ENCODE measurements at places on chromosomes 5 and 9.

GRCh38 chr5:5014586-5015235, 125.4 kb upstream of the ADAMTS16 start:
- DNase-seq = no peak

- DNase-seq = no peak
Observed at GRCh38 chr5:115463983-115464382, 80.6 kb downstream of the FEM1C start.

DNA sequence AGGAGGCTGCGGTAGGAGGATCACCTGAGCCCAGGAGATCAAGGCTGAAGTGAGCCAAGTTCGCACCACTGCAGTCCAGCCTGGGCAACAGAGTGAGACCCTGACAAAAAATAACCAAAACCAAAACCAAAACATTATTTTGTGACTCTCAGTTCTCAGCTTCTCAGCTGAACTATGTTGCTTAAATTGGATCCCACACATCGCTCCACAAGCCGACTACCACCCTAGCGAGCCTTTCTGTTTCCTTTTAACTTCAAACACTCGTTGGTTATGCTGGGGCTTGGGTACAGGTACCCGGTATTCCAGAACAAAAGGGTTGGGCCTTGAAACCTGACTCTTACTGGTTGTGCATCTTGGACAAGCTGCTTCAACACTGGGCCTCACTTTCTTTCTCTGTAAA, 3.8 kb upstream of the PTGS1 start:
- DNase-seq = no peak

GRCh38 chr9:28050941-28051340, 477.7 kb upstream of the C9orf72 start:
- no peak for DNase-seq

GRCh38 chr5:77120086-77120485, 33.0 kb upstream of the ZBED3 start:
- no peak for DNase-seq

DNA sequence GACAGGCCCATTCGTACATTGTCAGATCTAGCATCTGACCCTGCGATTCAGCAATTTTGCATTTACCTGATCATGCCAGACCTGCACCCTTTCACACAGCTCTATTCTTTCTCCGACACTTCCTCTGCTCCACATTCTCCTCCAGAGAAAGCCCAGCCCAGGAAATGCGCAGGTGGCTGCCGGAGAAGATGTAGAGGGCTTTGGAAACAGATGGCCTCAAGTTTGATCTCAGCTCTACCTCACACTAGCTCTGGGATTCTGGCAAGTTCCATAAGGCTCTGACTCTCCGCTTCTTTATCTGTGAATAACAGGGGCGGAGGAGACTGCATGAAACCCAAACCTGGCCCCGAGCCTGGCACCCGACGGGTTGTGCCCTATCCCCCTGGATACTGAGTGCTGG, 61.5 kb downstream of the GABBR2 start:
- no peak for DNase-seq

DNA sequence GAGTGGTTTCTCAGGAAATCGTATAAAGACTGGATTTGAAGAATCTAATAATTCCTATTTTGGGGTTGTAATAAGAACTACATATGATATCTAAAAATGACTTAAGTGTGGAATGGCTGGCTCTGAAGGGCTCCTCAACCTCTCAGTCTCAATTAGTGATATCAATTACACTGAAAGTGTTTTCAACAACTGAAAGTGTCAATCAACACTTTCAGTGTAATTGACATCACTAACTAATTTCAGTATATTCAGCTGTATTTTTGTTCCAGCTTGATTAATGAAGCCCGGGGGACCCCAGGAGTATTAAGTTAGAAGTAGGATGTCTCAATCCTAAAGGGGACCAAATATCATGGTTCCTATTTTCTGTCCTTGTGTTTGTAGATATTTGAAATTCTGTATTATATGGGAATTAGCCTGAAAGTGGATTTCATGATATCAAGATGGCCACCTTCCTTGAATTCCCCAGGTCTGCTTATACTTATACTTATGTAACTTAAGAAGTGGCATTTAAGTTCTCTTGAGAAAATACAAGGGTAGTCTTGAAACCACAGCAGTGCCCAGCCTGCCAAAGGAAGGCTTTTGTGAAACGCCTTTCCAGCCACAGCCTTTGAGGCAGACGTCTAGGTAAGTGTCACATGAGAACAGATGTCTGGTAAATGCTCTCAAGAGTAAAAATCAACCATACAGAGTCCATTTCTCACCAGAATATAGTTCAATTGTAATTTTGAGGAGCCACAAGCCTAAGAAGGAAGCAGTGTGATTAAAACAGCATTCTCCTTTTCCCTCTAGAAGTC, 4.6 kb downstream of the BASP1 start:
- no peak for DNase-seq

GRCh38 chr5:162939991-162940390, 497.4 kb upstream of the CCNG1 start:
- no peak for DNase-seq

GRCh38 chr9:120324996-120325642, 254.8 kb downstream of the CDK5RAP2 start:
- no peak for DNase-seq

GRCh38 chr9:136218673-136219072, 13.7 kb upstream of the LHX3 start:
- no peak for DNase-seq

GRCh38 chr5:140259500-140259899, 43.4 kb downstream of the PFDN1 start:
- no peak for DNase-seq

- DNase-seq = no peak
Observed at GRCh38 chr5:143992496-143992895, 178.0 kb downstream of the YIPF5 start.

GRCh38 chr5:41747708-41748107, 122.5 kb downstream of the OXCT1 start:
- DNase-seq = no peak

- DNase-seq = no peak
Observed at GRCh38 chr5:131228646-131229045, 35.2 kb upstream of the CDC42SE2 start.

DNA sequence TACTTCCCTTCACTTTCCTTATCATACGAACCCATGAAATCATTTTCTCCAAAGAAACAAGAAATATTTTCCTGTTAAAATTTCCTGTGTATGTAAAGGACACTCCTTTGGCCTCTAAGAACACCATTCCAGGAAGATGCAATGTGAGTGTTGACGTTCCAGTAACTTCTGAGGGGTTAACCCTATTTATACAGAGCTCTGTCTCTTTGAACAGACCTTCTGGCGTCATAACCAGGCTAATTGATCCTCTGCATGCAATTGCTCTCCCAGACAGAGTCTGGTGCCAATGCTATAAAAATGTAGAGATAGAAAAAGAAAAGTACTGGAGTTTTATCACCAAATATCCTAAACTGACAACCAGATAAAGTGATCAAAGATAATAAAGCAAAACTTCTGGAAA, 218.5 kb downstream of the TLE1 start:
- no peak for DNase-seq

- DNase-seq = no peak
Observed at GRCh38 chr9:105535920-105536668, 21.8 kb upstream of the FKTN start.

- no peak for DNase-seq
Observed at GRCh38 chr9:131809941-131810344, 70.1 kb upstream of the RAPGEF1 start.

DNA sequence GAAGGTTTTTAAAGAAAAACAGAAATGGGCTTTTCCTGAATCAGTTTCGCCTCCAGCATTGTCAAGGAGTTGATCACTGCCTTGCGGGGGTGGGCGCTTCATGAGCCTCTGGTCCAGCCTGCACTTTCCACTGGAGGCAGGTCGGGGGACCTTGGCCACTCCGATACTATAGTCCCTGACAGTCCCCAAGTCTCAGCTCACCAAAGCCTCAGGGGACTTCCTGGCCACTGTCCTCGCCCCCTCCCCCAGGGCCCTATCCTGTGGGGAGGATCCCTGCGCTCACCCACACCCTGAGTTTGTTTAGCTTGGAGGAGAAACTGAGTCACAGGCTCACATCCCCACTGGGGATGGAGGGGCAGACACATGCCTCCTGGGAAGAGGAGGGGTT, 1.4 kb downstream of the SLC6A19 start:
- DNase-seq = no peak

- DNase-seq = no peak
Observed at GRCh38 chr9:87324613-87325194, 173.0 kb upstream of the DAPK1 start.

DNA sequence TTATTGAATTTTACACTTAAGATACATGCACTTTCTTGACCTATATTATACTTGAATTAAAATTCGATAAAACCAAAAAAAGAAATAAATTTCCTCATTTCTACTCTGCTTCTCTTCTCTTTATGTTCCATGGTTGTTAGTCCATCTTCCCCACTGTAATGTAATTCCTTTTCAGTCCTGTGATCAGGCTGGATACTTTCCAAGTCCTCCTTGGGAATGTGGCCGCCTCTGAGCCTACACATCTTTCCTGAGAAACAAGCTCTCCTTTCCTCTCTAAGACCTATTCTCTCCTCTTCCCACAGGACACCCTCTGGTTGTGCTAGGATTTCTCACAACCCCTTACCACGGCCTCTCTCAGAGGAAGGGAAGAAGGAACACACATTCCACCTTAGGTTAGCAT, 285.1 kb downstream of the DNAH5 start:
- no peak for DNase-seq

DNA sequence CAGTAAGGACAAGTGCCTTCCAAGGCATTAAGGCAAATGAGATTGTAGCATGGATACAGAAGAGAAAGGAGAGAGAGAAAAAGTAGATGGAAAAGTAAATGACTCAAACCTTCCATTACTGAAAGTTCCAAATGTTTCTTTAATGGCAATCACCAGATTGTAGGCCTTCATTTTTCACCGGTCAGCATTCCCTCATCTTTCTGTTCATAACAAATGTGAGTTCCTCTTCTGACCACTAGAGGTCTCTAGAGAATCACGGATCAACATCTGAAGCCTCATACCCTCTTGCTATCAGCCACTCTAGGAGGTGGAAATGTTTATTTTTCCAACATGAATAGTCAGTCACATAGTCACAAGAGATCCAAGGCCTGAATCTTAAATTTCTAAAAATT, 73.6 kb upstream of the RPS23 start:
- DNase-seq = no peak

DNA sequence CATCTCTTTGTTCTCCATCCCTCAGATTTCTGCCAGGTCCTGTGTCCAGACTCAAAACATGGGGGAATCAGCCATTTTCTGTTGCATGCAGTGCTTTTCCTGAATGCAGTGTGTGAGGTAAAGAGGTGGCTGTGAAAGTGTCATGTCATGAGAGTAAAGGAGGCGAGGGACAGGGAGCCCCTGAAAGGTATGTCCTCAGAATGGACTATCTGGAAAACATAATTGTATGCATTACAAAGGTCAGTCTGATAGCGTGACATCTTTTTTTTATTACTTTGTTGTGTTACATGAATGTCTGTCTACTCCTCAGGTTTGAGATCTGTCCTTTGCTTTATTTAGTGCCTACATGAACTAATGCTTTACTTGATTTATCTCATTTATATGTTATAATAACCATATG, 239.1 kb downstream of the MAN2A1 start:
- no peak for DNase-seq

GRCh38 chr5:97601651-97602050, 418.6 kb upstream of the RIOK2 start:
- no peak for DNase-seq

- no peak for DNase-seq
Observed at GRCh38 chr9:7058473-7058872, 300.7 kb downstream of the KDM4C start.

DNA sequence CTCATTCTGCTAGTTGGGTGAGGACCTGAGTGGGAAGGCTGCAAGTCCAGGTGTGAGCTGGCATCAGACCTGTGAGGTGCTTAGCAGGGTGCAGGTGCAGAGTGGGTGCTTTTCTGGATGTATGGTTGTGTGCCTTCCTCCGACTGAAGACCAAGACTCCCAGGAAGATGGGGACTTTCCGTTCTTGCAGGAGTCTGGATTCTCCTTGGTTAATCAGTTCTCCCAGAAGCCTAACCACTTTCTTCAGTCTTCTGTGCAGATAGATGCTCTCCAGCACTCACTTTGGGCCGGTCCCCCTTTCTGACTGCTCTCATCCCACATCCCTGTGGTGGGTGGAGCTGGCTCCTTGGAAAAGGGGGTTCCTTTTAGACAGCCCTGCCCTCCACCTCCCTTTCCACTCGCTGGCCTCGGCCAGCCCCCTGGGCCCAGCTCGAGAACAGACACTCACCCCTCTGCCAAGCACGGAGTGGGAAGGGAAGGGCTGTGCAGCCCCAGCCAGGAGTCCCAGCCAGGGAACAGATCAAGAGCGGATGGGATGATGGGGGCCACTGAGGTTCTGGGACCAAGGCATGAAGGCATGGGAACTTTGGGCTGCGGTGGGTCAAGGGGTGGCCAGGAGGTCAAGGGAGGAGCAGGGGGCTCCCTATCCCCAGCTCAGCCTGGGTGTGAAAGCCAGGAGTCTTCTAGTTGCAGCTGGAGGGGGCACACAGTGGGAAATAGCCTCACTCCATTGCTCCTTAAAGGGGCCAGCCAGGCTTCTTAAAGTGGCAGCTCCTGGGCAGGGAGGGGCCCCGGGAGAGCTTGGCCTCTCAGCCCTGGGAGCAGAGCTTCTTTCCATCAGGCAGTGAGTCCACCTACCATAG, 62.4 kb downstream of the FGF18 start:
- no peak for DNase-seq

- DNase-seq = no peak
Observed at GRCh38 chr9:97459326-97459725, 42.1 kb upstream of the TMOD1 start.

GRCh38 chr9:99054581-99054980, 50.3 kb upstream of the TGFBR1 start:
- no peak for DNase-seq

GRCh38 chr9:106752581-106752980, 110.4 kb upstream of the ZNF462 start:
- DNase-seq = no peak

GRCh38 chr5:127865273-127865672, 162.1 kb downstream of the CCDC192 start:
- no peak for DNase-seq

DNA sequence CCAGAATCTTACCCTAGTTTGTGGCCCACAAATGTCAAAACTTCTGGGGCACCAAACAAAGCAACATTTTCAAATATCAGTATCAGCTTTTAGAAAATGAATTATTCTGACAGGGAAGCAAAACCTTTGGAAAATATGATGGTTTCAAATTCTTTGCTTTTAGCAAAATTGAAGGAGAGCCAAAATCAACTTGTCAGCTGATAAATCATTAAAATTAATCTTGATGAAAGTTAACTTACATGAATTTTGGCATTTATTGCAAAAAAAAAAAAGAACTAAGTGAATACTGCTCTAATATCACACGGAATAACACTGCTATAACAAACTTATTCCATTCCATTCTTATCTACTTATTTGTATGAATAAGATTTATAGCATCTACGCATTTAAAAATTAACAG, 158.1 kb upstream of the TARS1 start:
- no peak for DNase-seq

DNA sequence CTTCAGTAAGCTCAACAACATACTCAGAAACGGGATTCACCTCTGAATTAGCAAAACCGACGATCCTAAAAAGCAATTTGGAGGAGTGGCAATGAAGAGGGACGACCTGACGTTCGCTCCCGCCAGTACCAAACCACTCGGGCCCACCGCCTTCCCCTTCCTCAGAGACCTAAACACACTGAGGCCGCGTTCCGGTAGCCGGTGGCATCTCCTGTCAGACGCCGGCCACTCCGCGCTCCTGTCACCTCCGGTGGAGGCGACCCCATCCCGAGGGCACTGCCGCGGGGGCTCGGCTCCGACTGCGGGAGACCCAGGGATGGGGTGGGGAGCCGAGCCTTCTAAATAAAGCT, 617 bp downstream of the PPP6C start:
- DNase-seq = peak; percentile 27

Data from T-helper 2 cell treated with Interferon-gamma antibody and Interleukin-4, amounts not matched to agents 5 μg/mL and 100 μg/mL, for 36 hours (primary cell).